ENCODE measurements at places on chromosomes 6 and 20.

DNA sequence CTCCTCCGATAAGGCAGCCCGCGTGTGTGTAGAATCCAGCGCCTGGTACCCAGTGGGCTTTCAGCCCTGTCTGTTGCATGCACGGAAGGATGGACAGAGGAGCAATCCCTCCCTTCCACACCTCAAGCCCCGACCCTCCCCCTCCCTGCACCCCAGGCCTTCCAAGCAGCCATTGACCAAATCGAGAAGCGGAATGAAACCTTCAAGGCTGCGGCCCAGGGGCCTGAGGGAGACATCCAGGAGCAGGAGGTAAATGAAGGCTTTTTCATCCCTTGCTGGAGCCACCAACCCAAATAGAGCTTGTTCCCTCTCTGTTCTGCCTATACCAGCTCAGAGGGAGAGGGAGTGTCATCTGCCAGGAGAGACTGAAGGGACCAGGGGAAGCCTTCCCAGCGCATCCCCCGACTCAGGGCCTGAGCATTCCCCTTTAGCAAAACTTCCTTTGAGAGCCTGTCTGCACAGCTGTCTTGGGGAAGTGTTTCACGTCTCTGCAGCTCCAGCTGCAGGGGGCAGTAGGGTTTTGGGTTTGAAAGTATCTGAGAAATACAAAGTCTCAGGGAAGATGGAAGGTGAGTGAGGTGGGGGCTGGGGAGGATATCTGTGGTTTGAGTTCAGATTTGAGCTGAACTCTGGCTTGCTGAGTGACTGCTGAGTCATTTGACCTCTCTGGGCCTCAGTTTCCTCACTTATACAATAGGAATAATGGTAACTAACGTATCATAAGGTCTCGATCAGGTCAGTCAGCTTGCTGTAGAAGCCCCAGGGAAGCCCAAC lies 16.1 kb downstream of the FGD2 start:
- peak; percentile 51 for DNase-seq

GRCh38 chr20:39049684-39050554 lies 87.8 kb downstream of the DHX35 start:
- peak; percentile 82 for DNase-seq

DNA sequence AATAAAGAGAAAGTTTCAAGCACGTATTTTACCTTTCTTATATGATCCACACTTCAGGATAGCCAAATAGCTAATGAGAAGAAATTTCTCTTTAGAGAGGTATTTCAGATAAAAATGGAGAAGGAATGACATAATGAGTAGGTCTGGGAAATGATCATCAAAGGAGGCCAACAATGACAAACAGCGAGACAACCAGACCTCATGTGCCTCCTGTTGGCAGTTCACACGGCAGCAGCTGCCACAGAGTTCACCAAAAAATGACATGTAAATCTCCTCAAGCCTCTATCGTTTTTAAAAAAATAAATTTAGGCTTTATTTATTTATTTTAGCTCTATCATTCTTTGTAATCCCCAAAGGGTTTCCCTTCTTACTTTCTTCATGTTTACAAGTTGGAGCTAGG lies 47.7 kb downstream of the SLC2A12 start:
- no peak for DNase-seq

GRCh38 chr20:53655625-53656292 lies 62.1 kb upstream of the ZNF217 start:
- no peak for DNase-seq

DNA sequence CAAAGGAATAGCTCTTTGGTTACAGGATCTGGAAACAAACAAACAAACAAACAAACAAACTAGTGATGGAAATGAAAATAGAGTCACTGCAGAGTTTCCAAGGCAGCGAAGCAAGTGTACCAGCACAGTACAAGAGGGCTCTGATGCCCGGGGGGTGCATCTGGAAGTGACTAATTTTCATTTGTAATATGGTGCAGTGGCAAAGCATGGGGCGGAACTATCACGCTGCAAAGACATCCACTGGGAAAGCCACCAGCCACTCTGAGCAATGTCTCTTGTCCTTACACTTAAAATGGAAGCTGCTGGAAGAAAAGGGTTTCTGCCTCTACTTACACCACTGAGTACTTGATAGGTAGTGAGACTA lies 44.4 kb upstream of the NEDD9 start:
- DNase-seq: no peak

- no peak for DNase-seq
These were observed 4.4 kb upstream of the CCDC28A start for GRCh38 chr6:138769102-138769676.

DNA sequence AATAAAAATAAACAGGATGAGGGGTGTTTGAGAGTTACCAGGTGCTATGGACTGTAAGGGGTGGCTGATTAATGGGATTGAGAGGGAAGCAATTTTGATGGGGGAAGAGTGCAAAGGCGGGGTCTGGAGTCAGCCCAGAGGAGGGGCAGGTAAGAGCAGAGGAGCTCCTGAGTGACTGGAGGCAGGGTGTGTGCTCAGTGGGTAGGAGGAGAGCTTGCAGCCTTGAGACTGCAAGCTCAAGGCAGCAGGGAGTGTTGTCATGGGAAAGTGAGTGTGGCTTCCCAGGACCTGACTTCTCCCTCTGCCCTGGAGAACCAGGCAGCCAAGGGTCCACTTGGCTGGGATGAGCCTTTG lies 54.2 kb downstream of the RAB44 start:
- no peak for DNase-seq

DNA sequence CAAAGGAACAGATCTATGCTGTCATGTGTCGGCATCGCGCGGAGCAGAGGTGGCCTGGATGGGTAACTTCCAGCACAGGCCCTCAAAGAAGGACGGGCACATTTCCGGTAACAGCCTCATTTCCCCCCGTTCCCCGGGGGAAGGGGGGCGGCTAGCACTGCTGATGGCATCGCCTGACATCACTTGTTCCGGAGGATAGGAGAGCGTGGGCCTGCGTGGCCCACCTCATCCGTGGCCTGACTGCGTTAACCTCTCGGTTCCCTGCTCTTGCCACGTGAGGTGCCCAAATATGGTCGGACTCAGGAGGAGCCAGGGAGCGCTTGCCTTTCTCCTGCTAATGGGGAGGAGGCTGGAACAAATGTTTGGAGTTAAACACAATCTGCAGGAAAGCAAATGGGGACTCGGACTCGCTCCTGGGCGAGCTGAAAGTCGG lies at the start of gene AKAP12:
Gene AKAP12, plus strand, starts transcription at position 365 of the 433 bp plus-strand sequence. CDS start 596 bp downstream, outside the sequence.
- no peak for DNase-seq

- no peak for DNase-seq
These were observed 403.6 kb downstream of the PLCB1 start for GRCh38 chr20:8535403-8536261.

- no peak for DNase-seq
These were observed 81.9 kb downstream of the FIG4 start for GRCh38 chr6:109772883-109773431.

DNA sequence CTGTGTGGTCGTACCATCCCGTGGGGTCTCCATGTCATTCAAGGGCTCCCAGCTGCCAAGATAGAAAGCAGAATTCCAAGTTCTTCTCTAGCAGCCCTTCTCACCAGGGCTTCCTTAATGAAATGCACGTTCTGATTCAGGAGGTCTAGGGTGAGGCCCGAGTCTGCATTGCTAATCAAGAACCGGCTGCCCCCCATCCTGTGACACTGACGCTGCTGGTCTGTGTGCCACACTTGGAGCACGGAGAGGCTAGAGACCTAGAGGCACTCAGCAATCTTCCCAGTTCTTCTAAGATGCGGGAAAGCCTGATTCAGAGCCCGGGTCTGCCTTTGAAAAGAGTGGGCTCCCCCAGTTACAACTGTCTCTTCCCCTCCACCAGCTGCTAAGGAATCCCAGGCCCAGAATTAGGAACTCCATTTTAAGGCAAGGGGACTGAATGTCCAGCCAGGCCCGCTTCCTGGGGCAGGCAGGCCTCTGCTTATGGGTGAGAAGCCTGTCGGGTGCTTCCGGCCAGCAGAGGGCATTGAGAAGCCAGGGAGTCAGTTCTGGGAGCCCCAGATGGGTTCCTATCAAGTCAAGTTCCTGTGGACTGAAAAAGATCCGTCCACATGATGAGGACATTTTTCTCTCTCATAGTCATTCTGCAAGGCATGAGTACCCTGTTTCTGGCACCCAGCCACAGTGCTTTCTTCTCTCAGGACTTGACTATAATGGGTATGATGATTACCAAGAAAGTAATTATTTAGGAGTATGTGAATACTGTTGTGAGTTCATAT lies 69.8 kb upstream of the RIN2 start:
- DNase-seq: no peak

DNA sequence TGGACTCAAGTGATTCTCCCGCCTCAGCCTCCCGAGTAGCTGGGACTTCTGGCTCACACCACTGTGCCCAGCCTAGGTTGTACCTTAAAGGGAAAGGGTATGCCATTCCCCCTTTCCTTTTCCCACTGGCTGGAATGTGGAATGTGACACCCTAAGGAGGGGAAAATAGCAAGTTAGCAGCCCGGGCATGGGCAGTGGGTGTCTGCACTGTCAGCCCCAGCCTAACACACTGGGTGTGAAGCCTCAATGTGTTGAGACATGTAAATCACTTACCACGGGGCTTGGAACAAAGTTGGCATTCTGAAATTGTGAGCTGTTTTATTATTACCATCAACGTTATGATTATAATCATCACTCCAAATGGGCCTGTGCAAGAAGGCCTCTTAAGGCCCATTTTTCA lies 80.8 kb upstream of the PTPN1 start:
- DNase-seq: no peak

- no peak for DNase-seq
These were observed 36.6 kb upstream of the SLC22A16 start for GRCh38 chr6:110512991-110513390.

DNA sequence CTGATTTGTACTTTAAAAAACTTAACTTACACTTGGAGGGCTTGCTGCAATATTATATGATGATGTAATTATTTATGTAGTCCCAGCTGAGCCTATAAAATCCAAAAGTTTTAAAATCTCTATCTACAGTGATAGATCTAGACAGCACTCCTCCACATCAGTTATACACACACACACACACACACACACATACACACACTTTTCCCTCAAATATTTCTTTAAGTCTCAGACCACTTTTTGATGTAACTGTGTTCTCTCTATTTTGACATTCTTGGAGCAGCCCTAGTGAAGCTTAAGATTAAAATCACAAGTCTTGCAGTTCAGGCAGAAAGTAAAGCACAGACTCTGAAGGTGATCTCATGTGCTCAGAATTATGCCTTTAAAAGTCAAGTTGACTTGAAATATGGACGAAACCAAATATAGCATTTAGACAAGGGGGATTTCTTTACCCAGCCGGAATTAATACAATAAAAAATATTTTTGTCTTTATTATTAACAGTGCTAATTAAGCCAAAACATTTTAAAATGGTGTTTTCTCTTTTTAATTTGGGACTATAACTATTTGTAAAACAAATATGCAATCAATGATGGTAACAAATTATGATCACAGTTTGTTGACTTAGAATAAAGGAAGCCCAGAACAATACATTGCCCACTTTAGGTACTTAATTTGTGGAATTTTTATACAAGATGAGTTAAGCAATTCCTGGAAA lies 63.5 kb upstream of the TMEM30A start:
- DNase-seq: no peak

- no peak for DNase-seq
These were observed 863.1 kb downstream of the MAFB start for GRCh38 chr20:39825950-39826349.

GRCh38 chr6:159324596-159324995 lies 155.4 kb downstream of the FNDC1 start:
- DNase-seq: no peak

DNA sequence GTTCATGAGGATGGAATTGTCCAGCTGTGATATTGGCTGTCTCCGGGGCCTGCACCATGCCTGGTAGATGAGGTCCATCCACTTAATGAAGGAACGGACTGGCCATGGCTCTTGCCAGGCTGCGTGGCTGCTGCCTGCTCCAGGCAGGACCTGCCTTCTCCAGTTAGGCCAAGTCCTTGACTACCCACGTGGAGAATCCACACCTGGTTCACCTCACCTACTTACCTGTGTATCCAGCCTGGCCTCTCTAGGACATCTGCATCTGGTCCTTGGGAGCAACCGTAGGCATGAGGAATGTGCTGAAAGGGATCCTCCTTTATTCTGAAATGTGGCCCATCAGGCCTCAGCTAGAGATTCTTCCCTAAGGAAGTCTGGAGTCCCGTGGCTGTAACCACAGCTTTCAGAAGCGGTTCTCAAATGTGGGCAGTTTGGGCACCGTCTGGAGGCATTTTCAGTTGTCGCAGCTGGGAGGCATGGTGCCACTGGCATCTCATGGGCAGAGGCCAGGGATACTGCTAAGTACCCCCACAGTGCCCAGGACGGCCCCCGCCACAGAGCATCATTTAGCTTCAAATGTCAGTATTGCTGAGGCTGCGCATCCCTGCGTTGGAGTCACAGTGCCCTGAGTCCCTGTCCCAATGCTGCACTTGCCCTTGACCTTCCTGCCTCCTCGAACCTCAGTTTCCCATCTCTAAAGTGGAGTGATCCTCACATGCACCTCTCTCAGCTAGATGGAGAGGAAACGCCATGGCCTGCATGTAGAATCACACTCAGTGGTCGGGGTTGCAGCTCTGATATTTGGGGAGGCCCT lies 67.5 kb downstream of the PHACTR3 start:
- DNase-seq: no peak

GRCh38 chr6:137490006-137490905 lies 3.9 kb downstream of the OLIG3 start:
- no peak for DNase-seq

DNA sequence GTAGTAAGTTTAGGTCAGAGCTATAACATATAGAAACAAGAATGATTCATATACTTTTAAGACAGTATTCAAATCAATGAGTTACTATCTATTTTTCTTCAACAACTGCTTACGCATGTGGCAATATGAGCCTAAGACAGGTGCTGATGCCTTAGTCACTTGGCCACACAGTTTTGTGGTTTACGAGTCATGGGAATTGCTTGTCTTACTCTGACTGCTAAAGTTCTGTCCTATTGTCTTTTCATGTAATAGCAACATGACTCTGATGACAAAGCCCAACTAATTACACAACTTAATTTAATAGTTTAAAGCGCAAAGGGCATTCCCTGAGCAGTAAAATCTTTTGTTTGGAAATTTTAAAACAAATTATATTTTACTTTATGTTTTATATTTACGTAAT lies 159.3 kb upstream of the CENPW start:
- no peak for DNase-seq
